NCI-H2029 treated with DMSO at 0.1 percent for 48 hours (cell line): ENCODE measurements at places on chromosomes 5 and 9.

DNA sequence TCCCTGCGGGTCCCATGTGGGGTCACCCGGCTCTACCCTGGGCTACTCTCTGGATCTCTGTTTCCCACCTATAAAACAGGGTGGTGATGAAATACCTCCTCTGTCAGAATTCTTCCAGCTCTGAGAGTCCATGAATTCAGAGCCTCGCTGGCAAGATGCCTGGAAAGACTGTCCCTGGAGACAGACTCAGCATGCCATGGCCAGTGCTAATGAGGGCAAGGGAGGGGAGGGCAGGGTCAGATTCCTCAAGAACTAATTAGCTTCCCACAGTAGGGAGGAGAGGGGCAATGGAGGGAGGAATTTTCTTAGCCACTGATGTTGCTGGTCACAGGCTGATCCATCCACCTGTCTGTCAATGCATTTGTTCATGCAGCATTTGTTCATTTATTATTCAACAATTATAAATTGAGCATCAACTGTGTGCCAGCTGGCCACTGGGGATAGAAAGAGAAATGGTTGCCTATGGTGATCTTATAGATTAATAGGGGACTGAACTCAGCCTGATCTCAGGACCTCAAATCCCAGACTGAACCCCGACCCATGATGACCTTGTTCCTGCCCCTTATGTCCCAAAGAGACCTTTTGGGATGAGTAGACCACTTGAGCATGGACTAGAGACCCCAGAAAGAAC, 4.7 kb downstream of the SYNPO start:
- no peak for DNase-seq

GRCh38 chr5:14032918-14033317, 88.4 kb upstream of the DNAH5 start:
- DNase-seq: no peak

DNA sequence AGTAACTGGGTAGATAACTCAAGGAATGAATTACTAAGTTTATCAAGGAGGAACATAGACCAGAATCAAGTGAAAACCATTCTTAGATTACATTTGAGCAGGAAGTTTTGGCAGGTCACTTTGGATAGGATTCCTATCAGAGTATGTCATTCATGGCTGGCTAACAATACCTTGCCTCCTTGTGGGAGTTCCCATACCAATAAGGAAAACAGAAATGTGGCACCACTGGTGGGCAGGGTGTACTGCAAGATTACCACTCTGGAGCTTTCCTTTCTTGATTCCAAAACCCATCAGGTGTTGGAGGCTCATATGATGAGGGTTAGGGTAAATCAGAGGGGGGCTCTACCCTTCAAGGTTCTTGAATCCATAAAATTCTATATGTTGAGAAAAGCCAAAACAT, 18.6 kb upstream of the SPATA31D1 start:
- no peak for DNase-seq

GRCh38 chr9:137245450-137246421, 4.6 kb downstream of the TUBB4B start:
- no peak for DNase-seq

DNA sequence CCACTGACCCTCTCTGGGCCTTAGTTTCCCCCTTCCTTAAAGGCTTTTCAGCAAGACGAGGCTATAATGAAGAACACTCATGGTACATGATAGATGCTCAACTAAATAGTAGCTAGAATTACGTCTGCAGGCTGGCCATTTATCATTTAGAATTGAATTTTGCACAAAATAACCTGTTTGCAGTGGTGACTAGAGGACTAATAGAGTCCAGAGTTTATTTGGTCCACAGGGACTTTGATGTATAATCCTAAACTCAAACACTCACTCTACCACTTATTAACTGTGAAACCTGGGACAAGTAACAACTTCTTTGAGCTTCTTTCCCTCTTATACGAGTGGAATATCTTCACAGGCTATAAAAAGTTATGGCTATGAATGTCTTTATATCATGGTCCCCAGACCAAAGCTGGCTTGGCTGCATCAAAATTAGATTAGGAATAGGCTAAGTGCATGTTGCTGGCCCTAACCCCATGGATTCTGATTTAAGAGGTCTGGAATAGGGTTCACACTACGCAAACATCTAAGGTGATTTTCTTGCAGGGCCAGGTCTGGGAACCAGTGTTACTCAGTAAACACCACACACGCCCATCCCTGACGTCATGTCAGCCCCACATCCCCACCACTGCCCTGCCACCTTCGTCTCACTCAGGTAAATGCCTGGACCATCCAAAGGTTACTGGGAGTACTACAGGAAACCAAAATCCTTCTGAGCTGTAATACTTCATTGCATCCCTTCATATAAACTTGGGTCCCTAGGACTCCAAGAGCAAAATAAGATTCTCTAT, 150.6 kb downstream of the FRMD3 start:
- DNase-seq: no peak

- no peak for DNase-seq
These were observed 61.3 kb downstream of the SGCD start for GRCh38 chr5:156388233-156388632.

- DNase-seq: peak; percentile 91
These were observed 2.3 kb upstream of the RASEF start for GRCh38 chr9:83065233-83065632.

DNA sequence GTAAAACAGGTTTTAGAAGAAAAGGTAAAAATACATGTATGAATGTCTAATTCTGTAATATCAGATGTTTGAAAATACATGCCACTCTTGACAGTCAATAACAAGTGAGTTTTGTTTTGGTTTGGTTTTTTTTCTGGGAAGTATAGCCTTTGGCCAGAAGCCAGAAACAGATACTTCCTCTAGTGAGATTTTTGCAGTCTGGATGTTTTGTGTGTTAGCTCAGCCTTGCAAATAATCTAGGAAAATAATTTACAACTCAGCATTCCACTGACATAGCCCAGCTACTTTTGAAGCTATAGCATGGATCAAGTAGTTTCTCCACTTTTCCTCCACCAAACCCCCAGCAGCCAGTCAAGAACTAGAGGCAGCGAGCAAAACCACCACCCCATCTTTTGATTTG, 56.7 kb downstream of the SLC1A1 start:
- DNase-seq: no peak

DNA sequence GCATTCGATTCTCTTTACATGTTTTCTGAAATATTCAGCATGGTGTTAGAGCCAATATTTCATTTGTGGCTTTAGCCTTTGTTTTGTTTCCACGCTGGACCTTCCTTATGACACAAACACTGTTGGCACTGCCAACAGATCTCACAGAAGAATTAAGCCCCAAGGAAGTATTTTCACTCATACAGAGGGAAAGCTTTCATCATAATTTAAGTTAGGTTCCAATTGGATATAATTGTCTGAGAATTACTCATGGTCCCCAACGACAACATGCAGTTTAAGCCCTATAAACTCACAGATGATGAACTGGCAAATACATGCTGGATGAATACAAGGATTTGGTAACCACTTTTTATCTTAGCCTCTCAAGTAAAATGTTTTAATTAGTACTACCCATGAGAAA, 259.5 kb downstream of the EBF1 start:
- DNase-seq: no peak

- DNase-seq: no peak
These were observed 26.3 kb downstream of the OR2V2 start for GRCh38 chr5:181173420-181174342.

GRCh38 chr9:116450378-116451139, 236.5 kb upstream of the TRIM32 start:
- no peak for DNase-seq

DNA sequence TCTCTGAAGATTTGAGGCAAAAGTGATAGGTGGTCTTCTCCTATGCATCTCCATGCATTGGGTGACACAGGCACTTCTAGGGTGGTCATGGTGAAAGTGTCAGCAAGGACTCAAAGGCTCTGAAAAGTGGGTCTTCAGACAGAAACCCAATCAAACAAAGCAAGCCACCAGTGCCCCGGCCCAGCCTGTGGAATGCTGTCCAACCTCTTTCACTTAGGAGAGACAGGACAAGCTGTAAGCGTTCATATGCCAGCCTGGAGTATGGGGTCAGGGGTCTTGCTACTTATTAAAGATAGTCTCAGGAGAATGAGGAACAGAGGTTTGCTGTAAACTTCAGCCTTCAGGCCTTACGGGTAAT, 324.5 kb downstream of the GADD45G start:
- DNase-seq: no peak

DNA sequence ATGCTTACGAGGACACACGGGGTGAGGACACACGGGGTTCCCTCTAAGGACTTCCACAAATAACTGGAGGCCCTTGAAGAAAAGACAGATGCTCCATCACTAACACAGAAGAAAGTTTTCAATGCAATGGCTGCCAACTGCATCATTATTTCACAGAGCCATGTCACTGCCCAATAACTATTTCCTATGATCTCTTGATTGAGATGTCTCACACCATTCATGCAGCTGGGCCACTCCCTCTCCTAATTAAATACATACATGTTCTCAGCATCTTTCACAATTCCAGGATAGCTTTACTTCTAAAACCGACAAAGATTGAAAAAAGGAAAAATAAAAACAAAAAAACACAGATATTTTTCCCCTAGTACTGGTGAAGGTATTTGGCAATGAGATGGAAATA, 650.8 kb downstream of the SEMA5A start:
- DNase-seq: no peak

DNA sequence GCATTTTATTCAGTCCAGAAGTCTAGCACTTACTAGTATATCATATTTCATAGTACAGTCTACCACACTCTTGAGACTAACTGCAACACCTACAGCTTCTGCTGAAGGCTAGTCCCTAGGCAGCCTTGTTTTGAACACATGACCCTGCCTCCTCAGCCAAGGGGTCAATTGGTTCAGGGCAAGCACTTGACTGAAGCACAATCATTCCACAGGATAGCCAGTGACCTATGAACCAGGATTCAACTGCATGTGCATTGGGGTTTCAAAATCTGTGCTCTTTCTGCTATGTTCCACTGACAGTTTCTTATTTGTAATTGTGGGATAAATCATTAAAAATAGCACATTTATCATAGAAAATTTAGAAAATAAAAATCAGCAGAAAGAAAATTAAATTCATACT, 186.8 kb downstream of the TMEM161B start:
- DNase-seq: no peak

- no peak for DNase-seq
These were observed 76.5 kb downstream of the PHF2 start for GRCh38 chr9:93652604-93653592.

- DNase-seq: no peak
These were observed 191.2 kb downstream of the ACTL7B start for GRCh38 chr9:108664309-108665255.

DNA sequence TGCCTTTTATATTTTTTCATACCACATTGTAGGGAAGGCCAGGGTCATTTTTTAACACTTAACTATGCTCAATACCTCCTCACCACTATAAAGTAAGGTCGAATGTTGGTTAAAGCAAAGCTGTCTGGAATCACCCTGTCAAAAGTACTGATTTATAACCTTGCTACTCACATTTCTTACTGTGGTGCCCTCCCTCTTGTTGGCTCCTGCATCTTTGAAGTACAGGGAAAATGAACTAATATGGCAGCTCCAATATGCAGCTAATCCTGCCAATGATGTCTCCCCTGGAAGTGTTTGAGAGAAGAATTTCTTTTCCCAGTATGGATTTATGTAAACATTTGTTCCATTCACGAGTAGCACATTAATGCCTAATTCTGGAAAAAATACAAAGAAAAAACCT, 108.4 kb upstream of the RPS23 start:
- peak; percentile 87 for DNase-seq

DNA sequence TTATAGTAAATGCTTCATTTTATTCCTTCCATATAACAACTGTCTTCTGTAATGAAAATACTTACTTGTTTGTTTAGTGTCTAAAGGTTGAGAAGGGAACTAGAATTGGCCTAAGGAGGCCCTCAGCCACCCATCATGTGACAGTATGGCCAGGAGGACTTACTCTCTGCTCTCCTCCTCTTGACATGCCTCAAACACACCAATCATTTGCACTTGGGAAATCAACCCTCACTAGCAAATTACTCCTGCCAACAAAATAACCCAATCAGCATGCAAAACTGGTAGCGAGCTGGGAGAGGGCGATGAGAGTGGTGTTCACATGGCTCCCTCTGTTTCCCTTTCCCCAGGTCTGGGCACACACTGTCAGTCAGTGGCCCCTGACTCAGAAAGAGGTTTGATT, 58.6 kb upstream of the MEF2C start:
- no peak for DNase-seq

DNA sequence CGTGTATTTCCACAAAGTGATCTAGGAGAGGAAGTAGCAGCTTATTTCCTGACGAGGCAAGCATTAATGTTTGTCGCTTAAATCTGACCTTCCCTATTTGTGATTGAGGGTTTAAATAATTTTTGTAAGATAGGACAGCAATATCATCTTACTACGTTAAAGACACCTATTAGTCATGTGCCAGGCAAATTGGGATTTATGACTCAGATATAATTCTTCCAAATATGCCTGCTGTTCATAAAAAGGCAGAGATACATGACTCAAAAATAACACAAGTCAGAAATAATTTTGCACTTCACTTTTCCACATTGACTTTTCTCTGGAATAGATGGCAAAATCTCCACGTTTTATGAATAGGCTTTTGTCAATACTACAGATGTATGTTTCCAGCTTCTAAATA, 43.0 kb upstream of the CDH12 start:
- no peak for DNase-seq

DNA sequence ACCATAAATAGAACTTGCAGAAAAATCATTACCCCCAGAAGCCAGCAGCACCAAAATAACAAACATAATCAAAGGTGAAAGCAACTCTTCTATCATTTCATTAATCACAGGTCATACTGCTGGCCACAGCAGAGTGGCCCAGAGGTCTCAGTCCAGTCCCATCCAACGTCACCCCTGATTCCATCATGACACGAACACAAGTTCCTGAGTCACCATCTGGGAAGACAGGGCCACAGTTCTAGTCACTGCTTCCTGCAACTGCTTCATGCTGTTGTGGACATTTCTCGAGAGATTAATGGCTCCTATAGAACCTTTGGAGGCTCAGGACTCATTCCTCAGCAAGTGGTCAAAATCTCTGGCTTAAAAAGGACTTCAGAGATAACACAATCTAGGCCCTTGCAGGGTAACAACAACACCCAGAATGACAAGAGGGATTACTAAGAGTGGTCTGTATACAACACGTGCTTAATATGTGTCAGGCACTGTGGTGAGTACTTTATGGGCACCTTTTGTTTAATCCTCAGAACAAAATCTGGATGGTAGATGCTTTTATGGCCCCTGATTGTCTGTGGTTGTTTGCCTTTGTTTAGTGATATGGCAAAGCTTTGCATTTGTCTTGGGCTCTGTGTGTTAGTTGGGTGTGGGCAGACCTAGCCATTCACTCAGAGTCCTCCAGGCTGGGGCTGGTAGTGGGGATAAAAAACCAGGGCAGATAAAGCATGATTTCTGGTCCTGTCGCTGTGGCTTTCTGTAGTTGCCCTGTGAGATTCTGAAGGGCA, 184.3 kb downstream of the DAB2IP start:
- no peak for DNase-seq

GRCh38 chr5:109374625-109375024, 35.1 kb downstream of the PJA2 start:
- DNase-seq: no peak

- DNase-seq: no peak
These were observed 2.8 kb downstream of the CDH10 start for GRCh38 chr5:24642022-24642421.
